Testis (tissue), 5 donors: ENCODE measurements at places on chromosomes 2 and 18.

DNA sequence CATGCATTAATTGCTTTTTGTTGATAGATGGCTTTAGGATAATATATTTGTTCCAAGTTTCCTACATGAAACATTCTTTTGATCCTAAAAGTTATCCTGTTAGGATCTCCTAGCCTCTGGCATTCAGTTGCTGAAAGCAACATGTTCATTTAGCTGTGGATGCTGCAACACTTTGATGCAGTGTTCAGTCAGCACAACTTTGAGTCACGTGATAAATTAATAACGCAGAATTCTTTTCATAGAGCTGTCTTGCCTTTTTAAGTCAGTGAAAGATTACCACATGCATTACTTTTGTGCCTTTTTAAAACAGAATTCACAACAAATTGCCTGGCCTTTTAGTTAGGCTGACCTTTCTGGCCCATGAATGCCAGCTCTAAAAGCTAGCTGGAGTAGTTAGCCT is 1467.9 kb upstream of the ZEB2 start:
- H3K4me3 ChIP-seq, result no peak overlapping the region
- H3K4me1 ChIP-seq, result no peaks in the 10 kb centered on the region
- no peak overlapping the region for H3K27ac ChIP-seq
- no peaks in the 10 kb centered on the region for H3K27me3 ChIP-seq
- DNase-seq, result no peak

- no peaks in the 10 kb centered on the region for H3K27me3 ChIP-seq
- peak; percentile 42 for DNase-seq
- no peak overlapping the region for H3K27ac ChIP-seq
- H3K4me3 ChIP-seq, result no peak overlapping the region
Observed at GRCh38 chr2:6977113-6977741, 60.0 kb downstream of the RNF144A start.

- no peak overlapping the region for H3K27ac ChIP-seq
- no peaks in the 10 kb centered on the region for H3K27me3 ChIP-seq
- H3K36me3 ChIP-seq, result no peaks in the 10 kb centered on the region
- no peak for DNase-seq
- no peaks in the 10 kb centered on the region for H3K4me1 ChIP-seq
Observed at GRCh38 chr2:75798569-75798968, 87.9 kb upstream of the GCFC2 start.

- DNase-seq, result no peak
- H3K36me3 ChIP-seq, result no peaks in the 10 kb centered on the region
- no peaks in the 10 kb centered on the region for H3K4me1 ChIP-seq
- H3K4me3 ChIP-seq, result no peak overlapping the region
- H3K27ac ChIP-seq, result no peak overlapping the region
- no peaks in the 10 kb centered on the region for H3K27me3 ChIP-seq
Observed at GRCh38 chr2:135694711-135695110, 46.9 kb upstream of the UBXN4 start.

- H3K27ac ChIP-seq, result peak overlapping the region; percentile 81
- H3K4me1 ChIP-seq, result peaks cover 15% of the 10 kb centered on the region
- H3K36me3 ChIP-seq, result no peaks in the 10 kb centered on the region
- DNase-seq, result no peak
Observed at GRCh38 chr2:60849187-60849586, 32.2 kb upstream of the REL start.

GRCh38 chr2:70710038-70710690 is 57.8 kb downstream of the ADD2 start:
- no peak for DNase-seq
- H3K27me3 ChIP-seq, result no peaks in the 10 kb centered on the region
- no peak overlapping the region for H3K4me3 ChIP-seq
- no peak overlapping the region for H3K27ac ChIP-seq
- no peaks in the 10 kb centered on the region for H3K36me3 ChIP-seq
- H3K4me1 ChIP-seq, result no peaks in the 10 kb centered on the region

- H3K4me3 ChIP-seq, result no peak overlapping the region
- DNase-seq, result no peak
- H3K36me3 ChIP-seq, result no peaks in the 10 kb centered on the region
- no peaks in the 10 kb centered on the region for H3K4me1 ChIP-seq
- no peaks in the 10 kb centered on the region for H3K27me3 ChIP-seq
Observed at GRCh38 chr2:3747826-3748225, 44.5 kb downstream of the DCDC2C start.

DNA sequence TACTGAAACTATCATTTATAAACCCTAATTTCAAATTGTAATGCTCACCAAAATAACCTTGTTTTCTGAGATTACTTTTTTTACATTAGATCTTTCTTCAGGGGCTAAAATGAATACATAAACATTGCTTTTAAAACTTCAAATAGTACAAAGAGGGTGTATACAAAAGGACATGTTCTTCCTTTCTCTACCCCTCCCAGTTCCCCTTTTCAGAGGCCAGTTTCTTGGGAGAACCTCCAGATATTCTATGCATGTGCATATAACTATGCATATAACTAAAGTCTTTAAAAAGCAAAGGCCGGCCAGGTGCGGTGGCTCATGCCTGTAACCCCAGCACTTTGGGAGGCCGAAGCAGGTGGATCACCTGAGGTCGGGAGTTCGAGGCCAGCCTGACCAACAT is 10.6 kb upstream of the FAM117B start:
- H3K27me3 ChIP-seq, result no peaks in the 10 kb centered on the region
- H3K4me3 ChIP-seq, result no peak overlapping the region
- H3K4me1 ChIP-seq, result no peaks in the 10 kb centered on the region
- H3K36me3 ChIP-seq, result no peaks in the 10 kb centered on the region

DNA sequence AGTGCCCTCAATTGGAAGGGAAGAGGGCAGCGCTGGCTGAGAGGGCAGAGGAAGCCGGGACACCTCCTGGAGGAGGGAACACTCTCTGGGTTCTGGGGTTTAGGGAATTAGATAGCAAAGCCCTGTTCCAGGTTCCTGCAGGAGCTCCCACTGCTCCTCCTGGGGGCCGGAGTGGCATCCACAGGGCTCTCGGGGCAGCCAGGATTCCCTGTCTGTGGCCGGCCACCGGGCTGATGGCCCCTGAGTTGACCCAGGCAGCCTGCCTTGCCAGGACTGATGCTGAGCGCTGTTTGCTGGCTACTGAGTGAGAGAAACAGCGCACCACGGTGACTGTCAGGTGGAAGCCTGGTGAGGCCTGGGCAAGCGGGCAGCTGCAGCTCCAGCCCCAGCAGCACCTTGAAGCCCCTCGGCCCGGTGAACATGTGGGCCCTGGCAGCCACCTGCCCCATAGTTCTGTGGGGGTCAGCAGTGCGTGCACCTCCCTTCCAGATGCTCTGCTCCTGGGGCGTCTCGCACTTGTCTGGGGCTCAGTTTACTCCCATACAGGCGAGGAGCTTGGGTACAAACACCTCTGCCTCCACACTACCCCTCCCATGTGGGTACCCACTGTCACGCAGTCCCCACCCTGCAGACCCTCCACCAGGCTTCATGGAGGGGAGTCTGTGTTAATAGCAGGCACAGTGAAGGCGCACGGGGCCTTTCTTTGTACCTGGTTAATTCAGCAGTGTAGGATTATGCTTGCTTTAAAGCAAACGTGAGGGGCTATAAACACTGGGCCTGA is 7.7 kb upstream of the ALLC start:
- H3K36me3 ChIP-seq, result no peaks in the 10 kb centered on the region
- H3K27me3 ChIP-seq, result no peaks in the 10 kb centered on the region
- no peak for DNase-seq
- no peak overlapping the region for H3K4me3 ChIP-seq
- peak overlapping the region; percentile 19 for H3K27ac ChIP-seq
- H3K4me1 ChIP-seq, result peaks cover 14% of the 10 kb centered on the region

- no peak overlapping the region for H3K4me3 ChIP-seq
- no peak overlapping the region for H3K27ac ChIP-seq
Observed at GRCh38 chr2:119251652-119252051, 28.0 kb downstream of the STEAP3 start.

DNA sequence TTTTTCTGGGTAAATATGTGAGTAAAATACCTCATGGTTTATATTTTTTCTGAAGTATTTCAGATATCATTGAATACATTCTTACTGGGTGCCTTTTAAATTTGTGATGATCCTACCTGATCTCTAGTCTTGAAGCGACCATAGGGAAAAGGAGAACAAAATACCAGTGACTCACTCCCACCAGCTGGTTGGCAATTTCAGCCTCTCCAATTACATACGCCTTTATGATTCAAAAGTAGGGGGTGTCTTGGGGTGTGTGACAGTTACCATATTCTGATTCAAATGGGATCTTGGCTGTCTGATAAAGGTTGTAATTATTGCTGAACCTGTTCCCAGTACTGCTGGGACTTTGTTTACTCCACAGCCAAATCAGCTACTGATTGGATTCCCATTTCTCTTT is 175.9 kb upstream of the NXPH2 start:
- H3K4me3 ChIP-seq, result no peak overlapping the region
- H3K36me3 ChIP-seq, result no peaks in the 10 kb centered on the region
- no peak overlapping the region for H3K27ac ChIP-seq
- H3K4me1 ChIP-seq, result no peaks in the 10 kb centered on the region
- no peak for DNase-seq
- H3K27me3 ChIP-seq, result no peaks in the 10 kb centered on the region

DNA sequence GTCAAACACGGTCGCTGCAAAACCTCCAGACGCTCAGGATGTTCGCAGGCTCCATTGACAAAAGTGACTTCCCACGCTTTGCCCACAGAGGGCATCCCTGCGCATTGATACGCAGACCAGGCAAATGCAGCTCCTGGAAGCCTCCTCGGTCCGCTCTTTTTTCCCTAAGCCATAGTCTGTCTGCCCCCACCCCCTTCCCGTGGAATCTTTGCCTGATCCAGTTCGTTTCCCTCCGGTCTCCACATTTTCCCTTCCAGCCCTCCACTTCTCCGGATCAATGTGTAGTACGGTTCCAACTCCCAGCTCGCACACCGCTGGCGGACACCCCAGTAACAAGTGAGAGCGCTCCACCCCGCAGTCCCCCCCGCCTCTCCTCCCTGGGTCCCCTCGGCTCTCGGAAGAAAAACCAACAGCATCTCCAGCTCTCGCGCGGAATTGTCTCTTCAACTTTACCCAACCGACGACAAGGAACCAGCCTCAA is at the start of gene DCC:
Gene DCC (plus strand): TSS at position 307 of the 481 bp plus-strand sequence. CDS start 591 bp downstream, outside the sequence.
- peak within 1 kb of the TSS; percentile 20 for H3K4me3 ChIP-seq
- H3K27ac ChIP-seq, result no peak within 1 kb of the TSS
- no peaks in the 10 kb centered on the region for H3K4me1 ChIP-seq
- no peaks in the 10 kb centered on the region for H3K27me3 ChIP-seq

DNA sequence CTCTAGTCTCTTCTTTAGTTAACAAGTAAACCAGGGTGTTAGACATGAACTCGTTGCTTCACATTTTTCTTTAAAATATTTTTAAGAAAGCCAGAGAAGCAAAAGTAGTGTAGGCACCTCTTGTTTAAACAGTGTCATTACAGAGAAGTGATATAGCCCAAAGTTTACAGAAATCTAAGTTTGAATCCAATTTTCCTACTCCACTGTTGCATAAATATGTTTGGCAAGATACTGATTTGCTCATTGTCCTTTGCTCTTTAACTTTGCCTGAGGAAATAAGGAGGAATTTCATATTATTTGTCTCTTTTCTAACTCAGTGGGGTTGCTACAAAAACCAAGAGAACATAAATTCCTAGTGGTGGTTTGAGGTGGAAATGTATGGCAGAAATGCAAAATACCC is 81.1 kb downstream of the PAX3 start:
- no peaks in the 10 kb centered on the region for H3K27me3 ChIP-seq
- H3K4me3 ChIP-seq, result no peak overlapping the region
- DNase-seq, result no peak
- H3K27ac ChIP-seq, result no peak overlapping the region

DNA sequence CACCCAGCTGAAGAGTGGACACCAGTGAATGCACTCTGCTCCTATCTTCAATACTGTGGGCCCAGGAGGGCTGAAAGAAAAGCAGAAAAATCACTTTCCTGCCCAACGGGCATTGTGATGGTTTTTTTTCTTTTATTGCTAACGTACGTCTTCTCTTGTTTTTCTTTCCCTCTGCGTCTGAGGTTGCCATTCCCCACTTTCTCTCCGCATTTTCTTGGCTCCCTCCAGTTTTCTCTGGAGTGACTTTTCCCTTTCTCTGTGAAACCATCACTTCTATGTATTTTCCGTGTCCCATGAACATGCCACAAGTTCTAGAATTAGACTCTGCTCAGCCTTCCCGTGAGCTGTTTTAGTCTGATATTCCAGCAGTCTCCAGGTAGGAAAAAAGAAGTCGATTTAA is 169.2 kb downstream of the BCL2 start:
- no peaks in the 10 kb centered on the region for H3K27me3 ChIP-seq
- H3K36me3 ChIP-seq, result no peaks in the 10 kb centered on the region
- no peak for DNase-seq
- no peak overlapping the region for H3K4me3 ChIP-seq

- no peak for DNase-seq
- no peak overlapping the region for H3K27ac ChIP-seq
- no peak overlapping the region for H3K4me3 ChIP-seq
- no peaks in the 10 kb centered on the region for H3K36me3 ChIP-seq
- no peaks in the 10 kb centered on the region for H3K27me3 ChIP-seq
Observed at GRCh38 chr2:189709501-189710221, 35.2 kb downstream of the ANKAR start.

GRCh38 chr2:6352247-6352646 is 513.5 kb downstream of the CMPK2 start:
- H3K4me3 ChIP-seq, result no peak overlapping the region
- no peak for DNase-seq
- no peaks in the 10 kb centered on the region for H3K36me3 ChIP-seq
- H3K4me1 ChIP-seq, result no peaks in the 10 kb centered on the region

- no peak overlapping the region for H3K4me3 ChIP-seq
- H3K27me3 ChIP-seq, result no peaks in the 10 kb centered on the region
- H3K36me3 ChIP-seq, result no peaks in the 10 kb centered on the region
- H3K27ac ChIP-seq, result no peak overlapping the region
Observed at GRCh38 chr2:211390536-211391188, 834.3 kb downstream of the CPS1 start.

DNA sequence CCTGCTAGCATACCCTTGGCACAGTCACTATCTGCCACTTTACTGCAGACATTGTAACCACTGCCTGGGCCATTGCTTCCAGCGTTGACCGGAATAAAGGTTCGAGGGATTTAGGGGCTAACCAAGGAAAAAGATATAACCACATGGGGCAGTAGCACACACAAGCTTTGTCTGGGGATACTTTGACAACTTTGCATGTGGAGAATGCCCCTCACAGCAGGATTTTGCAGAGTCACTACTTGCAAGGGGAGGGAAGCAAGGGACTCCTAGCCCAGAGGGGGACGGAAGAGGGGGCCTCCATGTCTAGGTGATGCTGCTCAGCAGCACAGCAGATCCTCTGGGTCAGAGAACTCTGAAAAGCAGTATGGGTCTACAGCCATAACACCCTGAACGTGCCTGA is 138.7 kb downstream of the SPP2 start:
- no peaks in the 10 kb centered on the region for H3K4me1 ChIP-seq
- H3K4me3 ChIP-seq, result no peak overlapping the region
- no peak overlapping the region for H3K27ac ChIP-seq
- no peaks in the 10 kb centered on the region for H3K36me3 ChIP-seq

- DNase-seq, result no peak
- no peak overlapping the region for H3K4me3 ChIP-seq
Observed at GRCh38 chr18:8936619-8937018, 165.9 kb upstream of the NDUFV2 start.

DNA sequence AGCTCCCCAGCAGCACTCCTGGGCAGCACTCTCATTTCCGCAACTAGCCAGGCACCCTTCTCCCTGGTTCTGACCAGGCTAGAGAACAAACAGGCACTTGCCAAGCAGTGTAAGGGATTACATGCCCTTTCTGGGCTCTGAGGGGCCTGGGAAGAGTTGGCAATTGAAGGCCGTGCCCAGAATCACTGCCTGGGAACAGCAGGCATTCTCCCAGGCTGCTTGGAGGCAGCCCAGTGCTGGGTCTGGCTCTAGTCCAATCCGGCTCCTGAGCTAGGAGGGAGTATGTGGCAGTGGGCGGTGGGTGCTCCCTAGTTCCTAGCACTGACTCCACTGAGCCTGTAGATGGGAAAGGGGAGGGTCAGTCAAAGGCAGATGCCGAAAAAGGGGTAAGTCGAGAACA is 34.1 kb upstream of the SP3 start:
- no peak for DNase-seq
- H3K4me1 ChIP-seq, result peaks cover 13% of the 10 kb centered on the region
- H3K27ac ChIP-seq, result no peak overlapping the region
